ENCODE measurements at places on chromosomes 3 and 15.

- peaks cover 20% of the 10 kb centered on the region for H3K36me3 ChIP-seq
- H3K27ac ChIP-seq = no peak overlapping the region
Observed at GRCh38 chr3:149145974-149146373, 16.5 kb downstream of the HPS3 start.

DNA sequence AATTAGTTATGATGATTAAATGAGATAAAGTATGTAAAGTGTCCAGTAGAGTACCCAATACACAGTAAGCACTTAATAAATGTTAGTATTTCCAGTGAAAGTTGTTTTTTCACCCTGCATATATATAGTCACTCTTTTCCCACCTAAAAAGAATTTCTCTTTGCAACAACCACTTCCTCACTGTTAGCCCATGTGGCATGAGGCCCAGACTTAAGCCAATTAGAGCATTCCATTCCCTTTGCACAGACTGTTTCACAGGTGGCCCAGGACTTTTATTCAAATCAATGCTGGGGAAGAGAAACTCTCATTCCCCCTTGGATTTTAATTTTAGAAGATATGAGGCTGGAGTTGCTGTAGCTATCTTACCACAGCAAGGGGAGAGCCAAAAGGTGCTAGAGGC lies 3.7 kb downstream of the IFT80 start:
- no peaks in the 10 kb centered on the region for H3K36me3 ChIP-seq
- peaks cover 9% of the 10 kb centered on the region for H3K4me1 ChIP-seq
- DNase-seq = no peak
- no peak overlapping the region for H3K4me3 ChIP-seq

GRCh38 chr3:22846566-22846965 lies 356.6 kb upstream of the UBE2E2 start:
- no peak overlapping the region for H3K4me3 ChIP-seq
- no peak for DNase-seq
- H3K27me3 ChIP-seq = no peaks in the 10 kb centered on the region
- H3K36me3 ChIP-seq = no peaks in the 10 kb centered on the region

DNA sequence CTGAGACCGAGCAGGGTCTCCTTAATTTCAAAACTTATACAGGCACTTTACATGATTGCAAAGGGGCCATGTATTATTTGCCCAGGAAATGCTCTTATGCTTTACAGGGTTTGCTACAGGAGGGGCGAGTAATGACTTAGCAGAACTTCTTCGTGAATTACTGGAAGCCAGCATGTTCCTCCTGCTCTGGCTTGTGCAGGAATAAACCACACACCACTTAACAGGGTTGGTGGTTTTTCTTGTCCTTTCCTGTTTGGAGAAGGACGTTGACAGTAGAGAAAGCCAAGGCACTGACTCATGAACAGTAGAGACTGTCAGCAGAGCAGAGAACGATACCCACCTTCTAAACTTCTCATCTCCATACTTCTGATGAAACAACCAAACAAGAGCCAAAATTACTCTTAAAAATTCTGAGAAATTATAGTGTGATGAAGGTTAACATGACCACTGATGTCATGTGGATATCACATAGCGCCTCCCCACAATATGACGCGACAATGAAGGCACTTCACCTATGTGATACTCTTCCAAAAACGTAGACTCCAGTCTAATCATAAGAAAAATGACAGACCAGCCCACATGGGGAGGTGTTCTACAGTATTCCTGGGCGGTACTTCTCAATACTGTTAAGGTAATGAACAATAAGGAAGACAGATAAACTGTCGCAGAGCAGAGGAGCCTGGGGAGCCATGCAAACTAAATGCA lies 24.7 kb upstream of the MCTP2 start:
- no peaks in the 10 kb centered on the region for H3K27me3 ChIP-seq
- H3K4me3 ChIP-seq = no peak overlapping the region
- H3K36me3 ChIP-seq = no peaks in the 10 kb centered on the region
- DNase-seq = no peak

DNA sequence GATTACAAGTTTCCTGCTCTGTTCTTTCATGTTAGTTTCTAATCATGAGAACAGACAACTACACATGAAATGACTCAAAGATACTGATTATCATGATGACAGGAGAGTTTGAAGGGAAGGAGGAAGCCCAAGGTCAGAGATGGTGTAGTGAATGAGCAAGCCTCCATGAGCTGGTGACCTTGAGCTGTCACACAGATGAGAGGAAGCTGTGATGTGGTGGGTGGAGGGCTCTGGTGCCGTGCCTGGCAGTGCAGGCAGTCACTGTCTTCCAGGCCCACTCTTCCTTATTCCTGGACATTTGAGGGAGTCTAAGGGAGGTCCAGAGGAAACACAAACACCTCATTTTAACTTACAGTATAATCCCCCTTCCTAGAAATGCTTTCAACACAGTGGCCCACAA lies 133.4 kb upstream of the ROPN1 start:
- no peaks in the 10 kb centered on the region for H3K36me3 ChIP-seq
- no peak overlapping the region for H3K27ac ChIP-seq
- H3K27me3 ChIP-seq = no peaks in the 10 kb centered on the region
- H3K4me1 ChIP-seq = no peaks in the 10 kb centered on the region

DNA sequence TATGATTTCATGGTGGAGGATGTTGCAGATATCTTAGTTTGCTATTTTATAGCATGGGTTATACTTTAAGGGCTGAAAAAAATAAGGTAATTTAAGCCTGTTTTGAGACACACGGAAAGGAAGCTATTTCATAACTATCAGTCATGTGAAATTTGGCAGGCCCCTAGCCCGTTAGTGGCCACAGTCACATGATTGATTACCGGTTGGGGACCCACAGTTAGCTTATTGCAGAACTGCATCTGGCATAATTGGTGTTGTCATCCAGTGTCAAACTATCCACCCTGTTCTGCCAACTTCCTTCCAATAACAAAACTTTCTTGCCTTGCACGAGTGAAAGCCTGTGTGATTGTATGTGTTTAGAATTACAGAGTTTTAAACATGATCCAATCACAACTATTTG lies 35.2 kb downstream of the FNDC3B start:
- no peak overlapping the region for H3K4me3 ChIP-seq
- no peak overlapping the region for H3K27ac ChIP-seq
- no peaks in the 10 kb centered on the region for H3K27me3 ChIP-seq
- peak; percentile 78 for DNase-seq
- H3K4me1 ChIP-seq = peaks cover 25% of the 10 kb centered on the region

DNA sequence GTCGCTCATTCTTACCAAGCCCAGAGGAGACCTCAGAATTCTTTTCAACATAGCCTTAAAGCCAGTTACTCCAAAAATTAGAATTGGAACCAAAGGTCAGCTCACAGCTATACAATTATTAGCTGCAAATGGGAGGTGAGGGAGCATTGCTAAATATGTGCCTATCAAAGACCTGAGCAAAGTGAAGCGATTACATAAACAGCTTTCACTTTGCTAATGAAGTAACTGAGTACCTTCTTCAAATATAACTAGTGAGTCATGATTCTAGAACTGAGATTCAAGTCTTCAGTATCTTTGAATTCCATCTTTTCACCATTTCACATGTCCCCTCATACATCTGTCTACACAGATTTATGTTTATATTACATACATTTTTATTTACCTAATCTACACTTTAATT lies 122.6 kb downstream of the P2RY1 start:
- H3K4me3 ChIP-seq = no peak overlapping the region
- no peak overlapping the region for H3K27ac ChIP-seq
- no peaks in the 10 kb centered on the region for H3K36me3 ChIP-seq
- no peaks in the 10 kb centered on the region for H3K27me3 ChIP-seq
- peaks cover 8% of the 10 kb centered on the region for H3K4me1 ChIP-seq

- H3K36me3 ChIP-seq = no peaks in the 10 kb centered on the region
- no peaks in the 10 kb centered on the region for H3K27me3 ChIP-seq
- H3K4me3 ChIP-seq = no peak overlapping the region
- DNase-seq = no peak
Observed at GRCh38 chr3:194327218-194328052, 23.7 kb downstream of the CPN2 start.

- no peak for DNase-seq
- no peak overlapping the region for H3K4me3 ChIP-seq
- H3K27me3 ChIP-seq = no peaks in the 10 kb centered on the region
- no peaks in the 10 kb centered on the region for H3K4me1 ChIP-seq
- no peaks in the 10 kb centered on the region for H3K36me3 ChIP-seq
Observed at GRCh38 chr3:40645883-40646282, 121.1 kb downstream of the ZNF621 start.

- no peaks in the 10 kb centered on the region for H3K27me3 ChIP-seq
- DNase-seq = no peak
- H3K4me3 ChIP-seq = no peak overlapping the region
- no peaks in the 10 kb centered on the region for H3K4me1 ChIP-seq
Observed at GRCh38 chr3:34534013-34534412, 735.6 kb downstream of the PDCD6IP start.

GRCh38 chr3:6060251-6060650 lies 800.7 kb upstream of the GRM7 start:
- H3K36me3 ChIP-seq = no peaks in the 10 kb centered on the region
- no peaks in the 10 kb centered on the region for H3K4me1 ChIP-seq
- no peaks in the 10 kb centered on the region for H3K27me3 ChIP-seq
- no peak overlapping the region for H3K27ac ChIP-seq
- no peak for DNase-seq
- H3K4me3 ChIP-seq = no peak overlapping the region

- no peaks in the 10 kb centered on the region for H3K27me3 ChIP-seq
- no peak overlapping the region for H3K27ac ChIP-seq
- no peaks in the 10 kb centered on the region for H3K4me1 ChIP-seq
- DNase-seq = no peak
- H3K36me3 ChIP-seq = no peaks in the 10 kb centered on the region
Observed at GRCh38 chr3:168416446-168416845, 320.7 kb upstream of the GOLIM4 start.

GRCh38 chr15:82064824-82065223 lies 19.0 kb upstream of the MEX3B start:
- no peak overlapping the region for H3K4me3 ChIP-seq
- no peak overlapping the region for H3K27ac ChIP-seq
- H3K36me3 ChIP-seq = no peaks in the 10 kb centered on the region
- peaks cover 48% of the 10 kb centered on the region for H3K27me3 ChIP-seq
- no peaks in the 10 kb centered on the region for H3K4me1 ChIP-seq

Measured in suprapubic skin (tissue), 4 donors.